ENCODE measurements at places on chromosomes 6 and 20. TPM values are rescaled to one million over a fixed set of nuclear protein-coding genes. Genes with fewer than 3 reads are reported as not detected.

Gene HLA-DOB
- total RNA-seq = not detected

Gene CDSN
- total RNA-seq = not detected

Gene FIG4
- total RNA-seq = 13.5 TPM

Gene CPNE5
- 1.3 TPM for total RNA-seq

Gene TRIM15
- total RNA-seq = not detected

Gene MUCL3
- total RNA-seq = not detected

Gene ABCC10
- 10.3 TPM for total RNA-seq

Gene FLRT3
- total RNA-seq = not detected

Gene CDC40
- total RNA-seq = 19.2 TPM

Gene F13A1
- total RNA-seq = 530 TPM

Gene FBXO5
- total RNA-seq = 4.1 TPM

Gene LTB
- total RNA-seq = 0.66 TPM

Gene SCUBE3
- total RNA-seq = 0.19 TPM

Gene ZFP57
- not detected for total RNA-seq

Gene GID8
- 21.4 TPM for total RNA-seq

Gene PDYN
- not detected for total RNA-seq

Gene SYNDIG1
- not detected for total RNA-seq

Gene TBC1D7
- 10.2 TPM for total RNA-seq

Gene RIPK1
- total RNA-seq = 25.2 TPM

Measured in subcutaneous adipose tissue (tissue), 4 donors.